ENCODE measurements at places on chromosomes 4 and X.
A peak's percentile ranks its signal among the peaks of the same experiment; 100 is the strongest.

DNA sequence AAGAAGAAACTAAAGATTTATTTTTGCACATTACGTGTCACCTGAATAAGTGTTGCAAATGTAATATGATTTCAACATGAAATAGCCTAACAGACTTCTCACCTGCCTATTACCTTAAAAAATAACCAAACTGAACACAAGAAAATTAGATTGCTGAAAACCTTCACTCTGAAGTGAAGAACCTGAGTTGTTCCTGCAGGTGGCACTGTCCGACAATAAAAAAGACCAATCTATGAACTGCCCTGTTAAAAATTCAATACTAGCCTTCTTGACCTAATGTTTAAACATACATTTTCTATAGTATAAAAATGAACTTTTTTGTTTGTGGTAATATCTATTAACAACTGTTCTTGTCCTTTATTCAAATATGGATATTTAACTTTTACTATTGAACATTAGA lies 69.2 kb upstream of the PNPLA4 start:
- DNase-seq, result peak; percentile 0

DNA sequence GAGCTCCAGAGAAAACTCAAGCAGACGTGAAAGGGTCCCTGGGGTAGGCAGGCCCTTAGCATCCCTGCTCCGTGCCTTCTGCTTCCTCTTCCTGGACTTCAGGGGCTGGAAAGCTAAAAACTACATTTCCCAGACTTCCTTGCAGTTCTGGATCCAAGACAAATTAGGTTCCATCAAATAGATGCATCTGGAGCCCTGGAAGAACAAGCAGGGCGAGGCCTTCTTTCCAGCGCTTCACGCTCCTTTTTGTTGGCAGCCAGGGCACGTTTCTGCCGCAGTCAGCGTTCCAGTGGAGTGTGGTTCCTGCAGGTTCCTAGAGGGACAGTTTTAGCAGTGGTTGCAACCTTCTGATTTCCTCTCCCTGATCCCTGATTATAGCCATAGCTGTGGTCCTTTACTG lies 53.6 kb upstream of the MSX1 start:
- no peak for DNase-seq

GRCh38 chr4:117455088-117455487 lies 369.7 kb upstream of the TRAM1L1 start:
- no peak for DNase-seq

- DNase-seq, result no peak
Observed at GRCh38 chr4:1767061-1767769, 25.9 kb upstream of the FGFR3 start.

GRCh38 chrX:102837847-102838246 lies 99.2 kb upstream of the RAB40AL start:
- no peak for DNase-seq

DNA sequence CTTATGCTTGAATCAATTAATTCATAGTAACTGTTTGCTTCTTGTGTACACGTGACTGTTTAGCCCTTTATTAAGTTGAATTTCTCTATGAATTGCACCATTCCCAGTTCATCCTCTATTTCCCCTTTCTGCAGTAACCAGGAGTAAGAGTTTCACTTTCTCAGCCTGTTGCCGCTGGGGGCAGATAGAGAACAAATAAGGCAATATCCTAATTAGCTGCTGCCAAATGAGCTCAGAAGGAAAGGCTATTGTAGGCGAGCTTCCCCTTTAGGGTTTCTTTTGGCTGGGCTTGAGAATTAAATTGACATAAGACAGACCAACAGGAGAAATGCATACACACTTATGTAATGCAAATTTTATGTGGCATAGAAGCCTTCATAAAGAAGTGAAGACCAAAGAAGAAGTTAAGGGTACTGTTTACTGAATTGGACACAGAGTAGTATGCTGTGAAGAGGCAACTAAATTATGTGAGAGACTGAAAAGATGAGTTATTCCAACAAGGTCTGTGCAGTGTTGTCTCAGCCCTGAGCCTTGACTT lies 1594.7 kb downstream of the TECRL start:
- DNase-seq, result peak; percentile 81

DNA sequence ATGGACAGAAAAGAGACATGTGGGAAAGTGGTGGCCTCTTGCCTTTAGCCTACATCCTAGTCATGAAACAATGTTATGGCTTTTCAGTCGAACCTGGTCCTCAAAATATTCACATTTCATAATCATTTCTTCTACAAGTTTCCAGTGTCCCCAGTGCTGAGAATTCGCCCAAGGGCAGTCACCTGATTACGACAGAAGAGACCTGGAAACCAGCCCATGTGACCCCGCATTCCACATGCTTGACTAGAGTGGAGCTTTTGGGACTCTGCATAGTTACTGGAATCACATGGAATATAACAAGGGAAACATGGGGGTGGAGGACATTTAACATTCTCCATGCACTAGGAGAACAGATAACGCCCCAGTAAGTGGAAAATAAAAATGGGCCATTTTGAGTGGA lies 100.1 kb downstream of the PPARGC1A start:
- no peak for DNase-seq

GRCh38 chr4:42654631-42655268 lies 2.2 kb downstream of the ATP8A1 start:
- DNase-seq, result peak; percentile 81

GRCh38 chrX:133175162-133175561 lies 43.0 kb downstream of the TFDP3 start:
- DNase-seq, result no peak

DNA sequence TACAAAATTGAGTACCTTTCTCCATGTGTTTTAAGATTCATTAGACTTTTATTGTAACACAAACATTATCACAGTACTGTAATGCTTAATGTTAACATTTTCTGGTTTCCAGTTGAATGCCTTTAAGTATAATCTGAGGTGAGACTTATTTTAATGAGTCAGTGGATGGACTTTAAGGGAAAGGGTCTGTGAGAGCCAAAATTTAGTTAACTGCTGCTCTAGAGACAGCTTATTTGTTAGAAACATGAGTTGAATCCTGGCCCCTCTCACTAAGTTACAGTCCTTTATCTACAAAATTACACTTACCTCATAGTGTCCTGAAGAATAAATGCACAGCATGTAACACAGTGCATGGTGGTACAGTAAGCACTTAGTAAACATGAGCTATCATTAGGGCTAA lies 66.0 kb downstream of the PGRMC2 start:
- DNase-seq, result no peak

DNA sequence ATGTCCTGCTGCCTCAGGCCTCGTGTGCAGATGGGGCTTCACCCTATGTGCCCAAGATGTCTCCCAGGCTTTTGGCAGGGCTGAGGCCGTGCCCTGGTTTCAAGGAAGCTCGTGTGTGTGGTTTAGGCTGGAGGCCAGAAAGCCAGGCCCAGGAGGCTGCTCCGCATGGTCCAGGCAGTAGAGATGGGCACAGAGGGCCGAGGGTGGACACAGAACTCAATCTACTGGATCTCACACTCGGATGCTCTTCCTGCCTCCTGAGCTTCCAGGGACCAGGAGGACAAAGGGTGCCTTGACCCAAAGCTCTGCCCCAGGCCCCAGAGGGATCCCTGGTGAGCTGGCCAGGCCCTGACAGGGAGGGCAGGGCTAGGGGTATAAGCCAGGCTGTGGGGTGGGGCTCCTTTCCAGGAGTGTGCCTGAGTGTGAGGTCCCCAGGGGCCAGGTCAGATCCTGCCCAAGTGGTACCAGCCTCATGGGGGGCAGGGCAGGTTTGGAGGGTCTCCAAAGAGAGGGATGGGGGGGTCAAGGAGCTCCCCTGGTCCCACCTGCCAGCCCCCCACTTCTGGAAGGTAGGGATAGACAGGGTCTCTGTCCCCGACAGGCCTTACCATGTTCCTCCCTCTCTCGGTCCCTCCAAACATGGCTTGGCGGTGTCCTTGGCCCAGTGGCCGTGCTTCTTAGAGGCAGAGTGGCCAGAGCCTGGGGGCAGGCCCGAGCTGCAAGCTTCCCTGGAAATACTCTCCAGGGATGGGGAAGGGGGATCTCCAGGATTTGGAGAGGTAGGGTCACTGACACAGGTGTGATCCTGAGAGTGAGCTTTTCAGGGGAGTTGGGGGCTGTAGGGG lies 23.8 kb downstream of the HTRA3 start:
- DNase-seq, result no peak

GRCh38 chrX:78092296-78092695 lies 11.8 kb upstream of the PGK1 start:
- peak; percentile 27 for DNase-seq

GRCh38 chrX:14872851-14873675 lies at the start of the genes FANCB and MOSPD2:
TSS of gene FANCB (minus strand) at chrX:14873069. CDS start at chrX:14865510, 7,559 bp downstream.
TSS of gene MOSPD2 (plus strand) at chrX:14873421. CDS start at chrX:14873529, 108 bp downstream.
- peak; percentile 91 for DNase-seq

GRCh38 chr4:87051121-87051713 lies 116.4 kb downstream of the AFF1 start:
- DNase-seq, result peak; percentile 71

DNA sequence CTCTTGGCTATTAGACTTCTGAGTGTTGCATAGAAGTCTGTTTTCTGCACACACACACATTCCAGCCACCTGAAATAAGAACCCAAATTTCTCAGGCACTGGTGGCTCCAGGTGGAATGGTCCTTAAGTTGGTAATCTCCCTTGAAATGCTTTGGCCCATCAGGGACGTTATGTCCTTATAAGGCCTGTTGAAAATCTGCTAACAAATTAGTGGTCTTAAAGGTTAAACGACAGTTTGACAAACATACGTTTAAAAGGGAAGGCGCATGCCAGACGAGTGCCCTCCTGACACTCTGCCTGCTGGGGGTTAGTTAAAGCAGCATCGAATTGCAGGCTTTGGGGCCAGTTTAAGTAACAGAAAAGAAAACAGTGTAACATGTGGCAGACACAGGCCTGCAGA lies 125.0 kb downstream of the TBX22 start:
- no peak for DNase-seq

DNA sequence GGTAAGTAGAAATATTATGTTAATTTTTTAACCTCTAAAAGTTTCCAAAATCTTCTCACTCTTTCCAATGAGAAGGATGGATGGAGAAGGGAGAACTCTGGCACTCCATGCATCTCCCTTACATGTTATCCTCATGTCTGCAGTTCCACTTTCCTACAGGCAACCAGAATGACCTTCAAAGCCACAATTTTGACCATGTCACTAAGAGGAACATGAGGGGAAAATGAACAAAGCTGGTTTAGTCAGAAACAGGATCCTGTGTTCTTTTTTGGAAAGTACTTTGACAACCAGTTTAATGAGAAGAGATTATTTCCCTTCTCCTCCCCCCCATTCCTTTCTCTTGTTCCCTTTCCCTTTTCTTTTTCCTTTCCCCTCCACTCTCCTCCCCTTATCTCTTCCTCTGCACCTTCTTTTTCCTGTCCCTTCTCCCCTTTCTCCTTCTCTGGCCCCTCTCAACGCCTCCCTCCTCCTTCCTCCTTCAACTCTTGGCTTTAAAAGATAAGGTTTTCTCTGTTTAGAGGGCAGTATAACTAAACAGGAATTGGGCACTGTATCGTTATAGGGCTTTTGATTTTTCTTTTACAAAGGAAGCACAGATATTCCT lies 42.5 kb downstream of the DTHD1 start:
- DNase-seq, result peak; percentile 41

DNA sequence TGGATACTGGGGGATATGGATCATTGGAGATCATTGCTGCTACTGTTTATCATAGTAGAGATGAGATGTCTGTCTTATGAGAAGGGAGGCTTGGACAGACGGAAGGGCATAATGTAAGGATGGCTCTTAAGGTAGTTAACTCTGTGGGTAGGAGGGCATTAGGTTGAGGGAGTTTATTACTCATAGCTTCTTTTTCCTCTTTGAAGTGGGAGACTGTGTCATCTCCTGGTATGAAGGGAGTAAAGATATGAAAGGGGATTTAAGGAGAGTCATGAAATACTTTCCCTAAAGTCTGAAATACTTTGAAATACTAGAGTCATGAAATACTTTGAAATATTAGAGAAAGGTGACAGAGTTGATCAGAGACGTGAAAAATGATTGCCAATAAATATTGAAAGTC lies 255.5 kb upstream of the PITX2 start:
- no peak for DNase-seq

DNA sequence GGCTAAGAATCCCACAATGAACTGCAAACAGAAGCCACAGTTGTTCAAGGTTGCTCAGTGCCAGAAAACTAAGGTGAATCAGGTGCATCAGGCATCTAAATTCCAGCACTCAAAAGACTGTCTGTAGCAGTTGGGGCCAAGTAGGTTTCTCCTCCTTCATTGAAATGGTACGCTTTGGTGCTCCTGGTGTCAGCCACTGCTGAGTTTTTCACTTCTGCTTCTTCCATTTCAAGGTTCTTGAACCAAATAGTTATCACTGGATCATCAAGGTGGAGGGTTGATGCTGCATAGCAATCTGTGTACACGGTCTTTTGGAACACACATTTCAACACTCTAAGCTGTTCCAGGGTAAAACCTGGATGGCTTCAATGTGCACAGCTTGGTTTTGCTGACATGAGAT lies 74.4 kb downstream of the TMA16 start:
- DNase-seq, result no peak

DNA sequence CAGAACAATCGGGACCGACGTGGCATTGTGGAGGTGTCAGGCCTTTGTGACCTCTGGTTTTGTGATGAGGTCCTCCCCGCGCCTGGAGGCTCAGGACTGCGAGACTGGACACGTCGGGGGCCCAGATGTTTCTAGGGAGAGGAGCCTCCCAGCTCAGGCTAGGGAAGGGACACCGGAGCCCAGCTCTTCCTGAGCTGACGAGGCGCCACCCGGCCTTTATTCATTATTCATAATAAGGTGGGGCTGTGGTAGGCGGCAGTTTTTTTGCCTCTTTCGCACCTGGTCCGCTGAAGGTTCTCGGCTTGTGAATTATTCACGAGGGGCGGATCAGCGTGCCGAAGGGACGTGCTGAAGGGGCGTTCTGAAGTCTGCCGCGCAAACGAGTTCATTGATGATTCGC lies 2.3 kb upstream of the UBA1 start:
- DNase-seq, result no peak

DNA sequence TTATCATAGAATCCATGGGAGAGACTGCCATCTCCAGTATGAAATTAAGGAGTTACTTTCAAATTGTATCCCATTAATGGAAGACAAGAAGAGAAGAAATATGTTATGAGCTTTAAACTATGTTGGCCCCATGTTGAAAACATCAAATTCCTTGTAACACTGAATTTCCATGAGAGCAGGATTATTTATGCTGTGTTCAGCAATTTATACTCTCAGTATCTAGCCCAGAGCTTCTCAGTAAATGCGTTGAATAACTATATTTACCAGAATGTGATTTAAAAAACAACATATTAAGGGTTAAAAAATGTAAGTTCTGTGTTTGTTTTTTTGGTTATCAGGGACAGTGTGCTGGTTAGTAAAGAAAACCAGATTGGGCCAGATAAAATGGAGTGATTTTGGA lies 74.2 kb downstream of the ADGRL3 start:
- DNase-seq, result no peak

- DNase-seq, result no peak
Observed at GRCh38 chr4:176631611-176632010, 161.1 kb downstream of the VEGFC start.

DNA sequence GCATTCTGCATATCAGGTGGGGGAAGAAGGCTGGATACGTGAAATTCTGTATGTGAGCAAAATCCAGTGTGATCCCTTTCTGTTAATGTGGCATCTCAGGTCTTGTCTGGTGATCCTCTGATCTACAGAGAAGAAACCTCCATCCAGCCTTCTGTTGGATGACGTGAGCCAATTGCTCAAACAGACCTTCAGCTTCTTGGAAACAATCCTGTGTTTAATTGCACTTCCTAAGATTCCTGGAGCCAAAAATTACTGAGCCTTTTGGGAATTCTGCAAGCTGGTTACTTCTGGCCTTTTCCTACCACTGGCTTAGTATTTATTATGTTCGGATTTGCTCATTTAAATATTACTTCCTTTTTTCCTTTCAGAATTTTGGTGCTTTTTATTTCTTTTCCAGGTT lies 51.2 kb downstream of the TRIML1 start:
- no peak for DNase-seq

- no peak for DNase-seq
Observed at GRCh38 chr4:88722828-88723227, 25.2 kb upstream of the NAP1L5 start.

Data from MV-4-11 (cell line).